ENCODE measurements at places on chromosomes 2 and 18.

DNA sequence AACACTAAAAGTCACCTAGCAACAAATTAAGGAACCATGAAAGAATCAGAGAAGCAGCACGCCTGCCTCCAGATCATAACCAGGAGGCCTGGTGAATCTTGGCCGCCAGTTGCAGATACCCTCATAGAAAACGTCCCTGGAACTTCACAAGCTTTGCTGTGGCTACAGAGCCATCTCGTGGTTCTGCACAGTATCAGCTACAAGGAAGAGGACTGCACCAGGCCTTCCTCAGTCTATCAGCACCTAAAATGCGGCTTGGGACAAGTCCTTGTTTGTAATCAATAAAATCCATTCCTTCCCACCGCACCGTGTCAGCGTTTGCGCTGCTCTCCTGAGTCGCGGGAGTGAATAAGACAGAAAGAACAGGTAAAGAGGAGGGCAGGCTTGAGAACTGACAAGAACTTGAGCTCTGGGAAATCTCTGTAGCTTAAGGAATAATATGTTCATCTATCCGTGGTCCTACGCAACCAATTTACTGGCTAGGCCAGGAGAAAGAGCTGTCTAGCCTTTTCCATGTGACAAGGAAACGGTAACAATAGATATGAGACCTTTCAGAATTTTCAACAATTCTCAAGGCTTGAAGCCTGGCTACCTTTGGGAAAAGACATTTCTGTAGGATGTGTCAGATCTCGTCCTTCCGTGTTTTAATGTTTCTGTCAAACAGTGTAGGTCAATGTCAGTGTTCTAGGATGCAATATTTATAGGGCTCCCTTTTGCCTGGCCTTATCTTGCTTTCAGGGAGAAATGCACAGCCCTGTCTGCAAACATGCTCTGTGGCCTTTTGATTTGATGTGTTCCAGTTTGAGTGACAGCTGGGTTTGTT lies 128.5 kb upstream of the RAB12 start:
- no peak for DNase-seq

GRCh38 chr2:99481527-99481926 lies 8.3 kb downstream of the REV1 start:
- DNase-seq, result no peak

GRCh38 chr2:215137741-215138340 lies 585 bp downstream of the ABCA12 start:
- DNase-seq, result no peak

DNA sequence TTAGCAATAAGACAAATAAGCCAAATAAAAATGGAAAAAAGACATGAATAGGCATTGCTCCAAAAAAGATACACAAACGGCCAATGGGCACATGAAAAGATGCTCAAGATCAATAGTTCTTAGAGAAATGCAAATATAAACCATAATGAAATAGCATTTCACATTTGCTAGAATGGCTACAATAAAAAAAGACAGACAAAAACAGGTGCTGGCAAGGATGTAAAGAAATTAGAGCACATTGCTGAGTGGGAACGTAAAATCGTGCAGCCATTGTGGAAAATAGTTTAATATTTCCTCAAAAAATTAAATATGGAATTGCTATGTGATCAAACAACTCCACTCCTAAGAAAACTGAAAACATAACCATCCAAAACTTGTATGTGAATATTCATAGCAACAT lies 160.0 kb upstream of the SPATS2L start:
- no peak for DNase-seq

DNA sequence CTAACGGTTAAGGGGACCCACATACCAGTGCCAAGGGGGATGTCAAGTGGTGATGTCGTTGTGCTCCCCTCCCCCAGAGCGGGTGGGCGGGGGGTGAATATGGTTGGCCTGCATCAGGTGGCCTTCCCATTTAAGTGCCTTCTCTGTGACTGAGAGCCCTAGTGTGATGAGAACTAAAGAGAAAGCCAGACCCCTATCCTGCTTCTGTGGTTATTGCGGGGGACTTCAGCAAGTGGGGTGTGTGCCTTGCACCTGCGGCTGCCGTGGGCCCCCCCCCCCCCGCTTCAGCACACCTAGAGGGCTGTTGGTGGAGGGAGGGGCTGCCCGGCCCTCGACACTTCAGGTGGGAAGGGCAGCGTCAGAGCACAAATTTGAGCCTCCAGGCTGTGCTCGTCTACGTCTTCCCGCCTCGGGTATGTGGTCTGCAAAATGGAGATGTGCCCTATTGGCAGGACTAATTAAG lies 6.1 kb downstream of the CTDSP1 start:
- no peak for DNase-seq

- DNase-seq, result no peak
Measured at GRCh38 chr2:146123714-146124113, 1603.8 kb upstream of the ZEB2 start.

GRCh38 chr18:7733642-7734041 lies 166.5 kb downstream of the PTPRM start:
- DNase-seq, result no peak

DNA sequence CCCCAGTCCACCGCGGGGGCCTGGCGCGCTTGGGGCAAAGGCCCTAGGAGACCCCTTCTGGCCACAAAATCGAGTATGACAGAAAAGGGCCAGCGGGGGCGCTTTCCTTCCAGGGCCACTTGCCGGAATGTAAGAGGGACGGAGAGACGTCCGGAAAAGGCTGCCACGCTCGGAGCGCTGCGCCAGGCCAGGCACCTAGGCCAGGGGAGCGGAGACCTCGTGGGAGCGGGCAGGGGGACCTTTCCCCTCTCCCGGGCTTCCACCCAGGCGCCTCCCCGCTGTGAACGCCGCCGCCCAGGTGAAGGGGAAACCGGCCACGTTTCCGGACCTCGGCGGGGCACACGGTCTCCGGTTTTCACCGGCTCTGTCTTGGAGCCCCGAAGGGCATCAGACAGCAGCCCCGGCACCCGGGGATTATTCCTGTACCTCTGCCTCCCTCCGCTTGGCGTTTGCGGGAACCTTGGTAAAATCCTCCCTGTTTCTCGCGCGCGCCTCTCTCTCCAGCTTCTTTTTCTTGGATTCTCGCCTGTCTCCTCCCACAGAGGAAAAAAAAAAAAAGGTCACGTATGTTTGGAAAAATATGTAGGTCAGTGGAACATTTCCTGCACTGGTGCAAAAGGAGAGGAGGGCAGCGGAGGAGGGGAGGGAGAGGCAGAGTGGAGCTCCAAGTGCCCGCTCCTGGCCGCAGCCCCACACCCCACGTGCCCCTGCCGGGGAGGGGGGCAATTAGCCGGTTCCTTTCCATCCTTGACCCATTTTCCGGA lies 1.2 kb upstream of the NPAS2 start:
- no peak for DNase-seq

- no peak for DNase-seq
Measured at GRCh38 chr2:166417669-166418068, 41.9 kb upstream of the SCN9A start.

DNA sequence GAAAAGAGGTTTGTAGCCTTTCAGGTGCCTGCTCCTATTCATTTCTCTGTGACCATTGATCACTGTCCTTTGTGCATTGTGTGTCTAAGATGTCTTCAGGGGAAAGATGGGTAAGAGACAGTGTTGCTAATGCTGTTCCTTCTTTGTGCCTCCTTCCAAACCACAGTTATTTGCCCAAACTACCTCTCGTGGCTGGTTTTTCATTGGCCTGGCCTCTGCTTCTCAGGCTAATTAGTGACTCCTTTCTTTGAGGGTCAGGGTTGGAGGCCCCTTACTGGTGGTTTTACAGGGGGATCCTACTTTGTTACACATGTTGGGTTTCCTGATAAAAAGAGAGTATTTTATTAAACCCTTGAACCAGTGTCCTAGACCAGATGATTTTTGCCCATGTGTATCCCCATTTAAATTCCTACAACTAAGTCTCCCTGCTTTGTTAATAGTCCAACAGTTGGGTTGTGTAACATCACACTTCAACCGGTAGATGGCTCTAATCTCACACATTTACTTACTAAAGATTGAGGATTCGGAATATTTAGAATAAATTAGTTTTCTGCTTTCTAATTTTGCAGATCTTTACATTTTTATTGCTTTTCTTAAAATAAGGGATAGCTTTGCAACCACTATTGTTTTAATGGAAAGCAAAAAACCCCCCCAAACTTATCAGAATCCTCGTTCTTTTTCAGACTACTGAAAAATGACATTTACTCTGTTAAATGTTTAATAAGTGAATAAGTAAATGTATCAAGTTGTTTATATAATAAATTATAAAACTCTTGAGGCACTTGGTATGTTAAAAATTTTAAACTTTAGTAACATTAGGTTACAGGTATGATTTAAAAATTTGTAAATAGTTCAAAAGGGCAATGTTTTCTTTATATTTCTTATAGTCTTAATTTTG lies 2.4 kb downstream of the MARS2 start:
- no peak for DNase-seq

GRCh38 chr2:158486150-158486969 lies 29.6 kb downstream of the PKP4 start:
- DNase-seq, result no peak

DNA sequence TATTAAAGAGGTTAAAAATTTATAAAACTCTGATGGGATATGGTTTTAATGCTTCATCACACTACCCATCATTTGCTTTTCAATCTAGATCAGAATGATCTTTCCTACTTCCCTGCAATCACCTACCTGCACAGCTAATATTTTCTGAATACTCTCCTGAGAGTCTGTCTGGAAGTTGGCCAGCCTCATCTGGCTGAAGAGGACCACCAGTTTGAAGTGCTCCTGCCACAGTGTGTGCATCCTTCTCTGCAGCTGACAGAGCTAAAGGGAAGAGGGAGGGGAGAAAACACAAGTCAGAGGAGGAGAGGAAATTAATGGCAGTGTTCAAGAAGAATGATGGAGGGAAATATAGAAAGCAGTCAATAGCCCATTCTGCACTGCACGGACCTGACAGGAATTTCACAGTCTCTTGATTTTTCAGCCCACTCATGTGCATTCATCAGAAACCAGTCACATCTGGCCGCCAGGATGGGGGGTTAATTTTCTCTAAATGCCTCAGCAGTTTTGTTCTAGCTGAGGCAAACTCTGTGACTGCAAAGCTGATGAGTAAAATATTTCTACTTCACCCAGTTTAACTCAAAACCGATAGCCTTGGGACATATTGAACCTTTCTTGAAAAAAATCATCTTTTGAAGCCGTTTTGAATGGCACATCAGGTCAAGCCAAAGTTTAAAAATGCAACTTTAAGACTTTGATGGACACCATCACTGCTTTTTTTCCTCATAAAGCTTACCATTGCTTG lies 201.8 kb upstream of the KLHL14 start:
- no peak for DNase-seq

GRCh38 chr18:9856092-9856491 lies 29.7 kb upstream of the TXNDC2 start:
- no peak for DNase-seq

DNA sequence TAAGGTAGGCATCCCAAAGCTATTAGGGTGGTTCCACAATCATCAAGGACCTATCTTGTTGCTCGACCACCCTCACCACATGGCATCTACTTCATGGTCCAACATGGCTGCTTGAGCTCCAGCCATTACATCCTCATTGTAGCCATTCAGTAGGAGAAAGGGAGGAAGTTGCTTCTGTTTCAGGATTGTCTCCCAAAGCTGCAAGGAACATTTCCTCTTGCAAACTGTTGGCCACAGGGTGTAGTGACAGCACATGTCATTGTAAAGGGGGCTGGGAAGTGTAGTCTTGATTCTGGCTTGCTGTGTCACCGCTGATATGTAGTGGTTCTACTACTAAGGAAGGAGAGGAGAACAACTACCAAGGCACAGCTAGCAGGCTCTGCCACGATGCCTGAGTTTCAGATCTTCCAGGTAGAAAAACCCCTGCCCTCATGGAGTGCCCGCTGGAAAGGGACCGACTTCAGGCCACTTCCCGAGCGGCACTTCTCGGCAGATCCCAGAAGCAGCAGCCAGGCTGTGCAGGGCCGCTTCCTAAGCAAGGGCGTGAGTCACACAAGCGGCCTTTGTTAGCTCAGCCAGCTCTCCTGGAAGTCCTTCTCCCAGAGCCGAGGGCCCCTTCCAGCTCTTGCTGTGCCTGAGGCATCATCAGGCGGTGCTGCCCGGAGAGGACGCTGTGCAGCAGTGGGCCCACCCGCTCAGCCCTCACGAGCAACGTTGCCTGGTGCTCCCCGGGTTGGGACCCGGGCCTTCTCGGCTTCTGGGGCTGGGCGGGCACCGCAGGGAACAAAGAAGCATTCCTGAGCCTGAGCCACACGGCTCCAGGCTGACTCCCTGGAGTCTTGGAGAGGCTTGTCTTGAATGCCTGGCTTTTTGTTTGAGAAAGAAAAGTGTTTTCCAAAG lies 58.2 kb downstream of the HS6ST1 start:
- DNase-seq, result no peak

GRCh38 chr2:127829845-127830246 lies 18.9 kb upstream of the WDR33 start:
- DNase-seq, result peak; percentile 79

- no peak for DNase-seq
Measured at GRCh38 chr2:189363559-189363958, 77.7 kb upstream of the WDR75 start.

All from T-helper 2 cell (primary cell).